WERI-Rb-1 (cell line): ENCODE measurements at places on chromosomes 5 and 9.

GRCh38 chr9:98775831-98776441 is 20.4 kb downstream of the ANKS6 start:
- DNase-seq, result peak; percentile 85

GRCh38 chr5:139961435-139962157 is 81.5 kb downstream of the NRG2 start:
- no peak for DNase-seq

- no peak for DNase-seq
These were observed 204.9 kb downstream of the CHSY3 start for GRCh38 chr5:130109152-130109551.

DNA sequence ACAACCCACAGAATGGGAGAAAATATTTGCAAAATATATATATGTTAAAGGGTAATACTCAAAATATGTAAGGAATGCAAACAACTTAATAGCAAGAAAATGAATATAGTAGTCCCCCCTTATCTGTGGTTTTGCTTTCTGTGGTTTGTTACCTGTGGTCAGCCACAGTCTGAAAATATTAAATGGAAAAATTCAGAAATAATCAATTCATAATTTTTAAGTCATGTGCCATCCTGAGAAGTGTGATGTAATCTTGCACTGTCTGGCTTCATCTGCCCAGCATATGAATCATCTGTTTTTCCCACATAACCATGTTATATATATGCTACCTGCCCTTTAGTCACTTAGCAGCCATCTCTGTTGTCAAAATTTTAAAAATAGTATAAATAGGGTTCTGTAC is 11.7 kb downstream of the CER1 start:
- DNase-seq, result no peak

DNA sequence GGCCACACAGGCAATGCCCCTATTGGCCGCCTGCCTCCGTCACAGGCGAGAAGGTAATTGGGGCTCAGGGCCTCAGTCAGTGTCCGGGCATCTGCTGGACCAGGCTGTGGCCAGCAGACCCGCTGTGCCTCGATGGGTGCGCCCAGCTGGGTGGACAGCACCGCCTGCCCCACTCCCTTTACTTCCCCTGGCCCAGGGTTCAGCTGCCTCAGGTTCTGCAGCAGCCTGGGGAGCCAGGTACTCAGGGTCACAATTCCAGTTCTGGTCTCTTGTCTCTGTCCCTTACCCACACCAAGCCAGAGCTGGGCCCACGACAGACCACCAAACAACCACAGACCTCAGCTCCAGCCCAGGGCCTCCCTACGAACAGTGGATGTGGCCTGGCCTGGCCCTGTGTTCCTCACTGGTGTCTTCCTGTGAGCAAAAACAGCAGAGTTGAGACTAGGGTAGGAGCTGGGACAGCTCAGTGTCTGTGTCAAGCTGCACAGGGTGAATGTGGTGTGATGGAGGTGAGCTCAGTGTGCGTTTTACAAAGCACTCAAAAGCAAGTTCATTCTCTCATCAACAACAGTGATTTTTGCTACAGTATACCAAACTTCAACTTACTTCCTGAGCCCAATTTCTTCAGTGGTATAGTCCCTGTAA is 33.4 kb upstream of the SUSD3 start:
- DNase-seq, result no peak
